ENCODE measurements at places on chromosomes 1 and 21. TPM values are rescaled to one million over a fixed set of nuclear protein-coding genes. Genes with fewer than 3 reads are reported as not detected.

CHRM3 gene
- polyA plus RNA-seq: 9.5 TPM

CD1E gene
- 0.34 TPM for polyA plus RNA-seq

GRCh38 chr21:41570791-41571355 is 62.9 kb upstream of the TMPRSS2 start:
- DNase-seq: no peak

- DNase-seq: no peak
These were observed 40.1 kb downstream of the PRPF38A start for GRCh38 chr1:52444463-52444862.

GRCh38 chr1:205225901-205226765 is 1.6 kb upstream of the TMCC2 start:
- no peak for DNase-seq

DNA sequence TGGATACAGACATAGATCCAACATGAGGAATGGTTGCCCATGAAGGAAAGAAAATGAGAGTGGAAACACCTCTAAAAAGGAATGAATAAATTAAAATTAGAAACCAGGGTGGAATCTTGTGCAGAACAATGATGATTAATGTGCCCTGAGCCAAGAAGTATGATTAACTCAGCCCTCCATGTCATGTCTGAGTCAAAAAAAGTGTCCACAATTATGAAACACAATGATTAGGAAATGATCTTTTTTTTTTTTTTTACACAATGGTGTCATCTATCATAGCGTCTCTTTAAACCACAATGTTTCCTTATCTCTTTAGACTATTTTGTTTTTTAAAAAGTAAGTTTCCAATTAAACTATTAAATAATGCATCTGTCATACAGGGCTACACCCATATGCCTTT is 78.9 kb upstream of the RAB4A start:
- DNase-seq: no peak
